GM12864 (cell line): ENCODE measurements at places on chromosomes 16 and 17.

DNA sequence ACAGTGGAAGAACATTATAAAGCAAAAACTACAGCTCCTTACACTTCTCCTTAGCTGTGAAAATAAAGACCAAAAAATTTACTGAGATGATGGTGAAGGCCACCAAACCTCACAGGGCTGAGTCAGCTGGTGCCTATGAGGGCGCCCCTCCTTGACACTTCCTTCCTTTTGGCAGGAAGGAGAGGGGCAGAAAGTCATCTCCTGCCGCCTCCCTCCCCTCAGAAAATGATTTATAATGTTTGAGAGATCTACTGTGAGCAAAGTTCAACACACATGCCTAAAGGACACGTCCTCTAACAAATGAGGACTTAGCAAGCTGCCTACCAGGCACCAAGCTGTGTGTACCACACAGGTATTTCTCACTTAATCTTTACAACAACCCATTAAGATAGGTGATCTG is 245.7 kb downstream of the PRKCA start:
- no peak for DNase-seq

GRCh38 chr16:1335996-1336395 is 2.6 kb downstream of the BAIAP3 start:
- no peak for DNase-seq

DNA sequence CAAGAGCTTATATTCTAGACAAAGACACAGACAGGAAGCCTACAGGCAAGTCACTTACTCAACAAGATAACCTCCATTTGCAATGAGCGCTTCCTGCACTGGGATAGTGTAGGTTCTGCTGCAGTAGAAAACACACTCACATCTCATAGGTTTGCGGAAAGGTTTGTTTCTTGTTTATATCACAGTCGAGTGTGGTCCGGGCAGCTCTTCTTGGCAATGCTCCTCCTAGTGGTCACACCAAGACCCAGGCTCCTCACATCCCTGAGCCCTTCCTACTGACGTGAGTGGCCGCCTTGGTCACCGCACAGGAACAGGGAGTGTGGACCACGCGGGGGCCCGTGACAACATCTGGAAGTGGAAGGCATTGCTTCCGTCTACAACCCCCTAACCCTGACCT is 48.0 kb upstream of the RBFOX3 start:
- DNase-seq: no peak

DNA sequence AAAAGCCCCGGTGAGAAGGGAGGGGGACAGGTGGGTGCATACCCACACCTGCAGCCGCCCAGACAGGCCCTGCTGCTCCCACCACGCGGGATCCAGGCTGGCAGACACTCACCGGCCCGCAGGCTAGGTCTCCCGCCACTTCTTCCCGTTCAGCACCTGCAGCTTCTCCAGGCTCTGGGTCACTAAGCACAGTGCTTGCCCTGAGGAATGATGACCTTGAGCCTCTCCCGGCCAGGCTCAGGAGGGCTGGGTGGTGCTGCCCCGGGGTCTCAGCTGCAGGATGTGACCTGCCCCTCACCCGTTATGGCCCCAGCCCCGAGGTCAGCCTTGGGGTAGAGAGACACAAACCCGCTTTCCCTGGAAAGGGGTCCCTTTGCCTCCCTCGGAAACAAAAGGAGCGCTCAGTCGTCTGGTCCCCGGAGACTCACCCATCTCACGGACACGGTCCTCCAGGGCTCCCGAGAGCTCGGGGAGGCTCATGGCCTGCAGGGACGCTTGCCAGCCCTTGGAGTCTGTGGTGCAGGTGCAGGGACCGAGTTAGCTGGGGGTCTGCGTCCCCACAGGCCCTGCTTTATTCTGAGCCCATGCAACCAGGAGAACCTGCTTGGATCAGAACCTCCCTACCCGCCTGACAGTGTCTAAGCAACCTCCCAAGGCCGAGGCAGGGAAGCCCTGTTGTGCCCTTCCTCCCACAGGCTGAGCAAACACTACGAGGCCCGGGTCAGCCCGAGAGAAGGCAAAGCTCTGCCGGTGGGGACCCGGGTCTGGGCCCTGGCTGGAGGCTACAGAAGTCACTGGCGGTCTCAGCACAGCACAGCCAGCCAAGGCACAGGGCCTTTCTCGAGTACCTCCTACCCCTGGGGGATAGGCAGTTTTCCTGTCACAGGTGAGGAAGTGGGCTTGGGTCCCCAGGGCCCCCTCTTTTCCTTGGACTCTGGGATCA is 3.8 kb downstream of the NUDT16L1 start:
- DNase-seq: no peak

- DNase-seq: no peak
Measured at GRCh38 chr16:26382586-26382985, 684.1 kb upstream of the C16orf82 start.
